Hematopoietic multipotent progenitor cell treated with erythropoietin and hydrocortisone succinate and interleukin-3 and kit ligand, for 17 days (in vitro differentiated cells): ENCODE measurements at places on chromosomes 3 and 15.

DNA sequence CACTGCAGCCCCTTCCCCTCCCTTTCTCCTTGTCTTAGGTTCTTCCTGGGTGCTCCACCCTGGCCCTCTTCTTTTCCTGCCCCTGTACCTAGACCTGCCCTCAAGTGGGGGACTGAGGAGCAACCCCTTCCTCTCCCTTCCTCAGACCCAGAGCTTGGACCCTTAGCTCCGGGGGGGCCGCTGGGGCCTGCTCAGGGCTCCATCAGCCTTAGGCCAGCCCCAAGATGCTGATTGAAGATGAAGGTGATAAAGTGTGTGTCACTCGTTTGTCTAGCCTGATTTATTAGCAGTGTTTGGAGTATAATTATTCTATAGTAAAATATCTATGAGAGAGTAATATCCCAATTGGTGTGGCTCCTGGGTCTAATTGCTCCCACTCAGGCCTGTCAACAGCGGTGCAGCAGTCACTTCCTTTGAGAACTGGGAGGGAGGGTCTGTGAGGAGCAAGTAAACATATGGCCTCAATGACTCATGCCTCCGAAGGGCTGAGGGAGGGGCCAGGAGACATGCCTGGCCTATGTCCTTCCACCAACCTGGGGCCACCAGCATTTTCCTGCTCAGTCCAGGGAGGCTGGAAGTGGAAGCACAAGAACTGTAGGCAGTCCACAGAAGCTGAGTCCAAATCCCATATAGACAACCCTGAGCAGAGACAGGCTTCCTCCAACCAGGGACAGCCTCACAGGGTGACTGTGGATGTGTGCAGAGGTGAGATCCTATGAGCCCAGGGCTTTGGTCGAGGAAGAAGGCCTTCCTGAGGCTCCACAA, 123.2 kb downstream of the DNAJB8 start:
- no peak for DNase-seq

DNA sequence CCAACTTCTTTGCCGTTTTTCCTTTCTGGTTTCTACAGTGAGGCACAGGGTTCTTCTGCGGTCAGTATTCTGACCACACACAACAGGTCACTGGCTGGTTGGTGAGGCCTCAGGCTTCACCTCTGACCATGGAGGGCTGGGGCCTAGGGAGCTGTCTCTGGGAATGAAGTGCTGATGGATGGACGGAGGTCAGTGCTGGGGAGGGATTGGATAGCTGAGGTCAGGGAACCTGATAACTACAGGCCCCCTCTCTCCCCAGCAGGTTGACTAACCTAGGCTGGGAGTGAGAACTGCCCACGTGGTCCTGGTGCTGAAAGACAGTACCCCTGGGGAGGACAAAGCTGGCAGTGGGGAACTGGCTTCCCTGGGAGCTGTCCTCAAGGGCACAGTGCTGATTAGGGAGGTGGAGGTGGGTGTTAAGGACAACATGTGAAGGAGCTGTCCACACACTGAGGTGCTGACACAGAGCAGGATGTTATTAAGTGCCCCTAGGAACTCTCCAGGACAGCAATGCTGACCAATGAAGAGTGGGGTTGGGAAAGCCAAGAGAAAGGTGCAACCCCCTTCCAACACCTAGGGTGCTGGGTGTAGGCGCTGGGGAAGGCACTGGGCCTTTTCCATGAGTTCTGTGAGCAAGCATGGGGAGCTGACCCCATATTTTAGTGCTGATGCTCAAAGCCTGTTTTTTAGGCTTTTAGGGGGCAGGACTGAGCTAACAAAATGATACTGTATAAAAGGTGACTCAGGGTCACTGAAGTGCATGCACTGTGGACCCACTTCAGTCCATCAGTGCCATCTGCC, 45.2 kb downstream of the ATP2B2 start:
- no peak for DNase-seq

DNA sequence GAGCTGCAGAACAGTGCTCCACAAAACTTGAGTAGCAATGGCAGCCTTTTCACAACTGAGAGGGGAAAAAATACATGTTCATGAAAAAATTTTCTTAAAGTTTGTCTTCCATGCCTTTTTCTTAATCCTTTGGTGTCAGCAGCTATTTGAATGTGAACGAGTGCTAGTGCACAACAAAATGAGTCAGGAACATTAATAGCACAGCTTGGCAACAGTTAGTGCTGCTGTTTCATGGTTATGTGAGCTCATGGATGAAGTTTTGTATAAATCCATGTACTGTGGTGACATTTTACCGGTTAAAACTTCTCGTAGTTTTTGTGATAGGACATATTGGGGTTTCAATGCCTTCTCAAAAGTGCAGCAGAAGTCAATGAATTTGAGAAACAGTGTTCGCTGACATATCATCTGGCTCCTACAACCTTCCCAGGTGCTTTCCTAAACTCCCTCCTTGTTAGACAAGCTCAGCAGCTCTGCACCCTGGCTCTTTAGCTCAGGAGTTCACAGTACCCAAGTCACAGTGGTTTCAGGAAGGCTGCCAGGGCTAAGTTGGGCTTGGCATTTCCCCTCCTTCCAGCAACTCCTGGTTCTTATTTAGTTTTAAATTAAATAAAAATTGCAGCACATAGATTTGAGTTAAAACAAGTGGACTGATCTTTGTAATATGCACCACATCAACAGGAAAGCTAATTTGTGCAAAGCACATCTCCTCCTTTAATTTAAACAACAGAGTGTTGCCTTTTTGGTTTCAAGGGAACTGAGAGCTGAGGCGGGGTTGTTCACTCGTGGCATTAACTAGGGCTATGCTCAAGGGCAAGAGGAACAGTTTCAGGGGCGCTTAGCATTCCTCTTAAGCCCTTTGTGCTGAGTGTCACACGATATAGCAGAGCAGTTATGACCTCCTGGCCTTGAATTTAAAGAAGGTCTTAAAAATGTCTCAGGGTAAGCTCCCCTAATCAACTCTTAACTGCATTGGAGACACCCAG, 362.8 kb downstream of the CHST2 start:
- no peak for DNase-seq

DNA sequence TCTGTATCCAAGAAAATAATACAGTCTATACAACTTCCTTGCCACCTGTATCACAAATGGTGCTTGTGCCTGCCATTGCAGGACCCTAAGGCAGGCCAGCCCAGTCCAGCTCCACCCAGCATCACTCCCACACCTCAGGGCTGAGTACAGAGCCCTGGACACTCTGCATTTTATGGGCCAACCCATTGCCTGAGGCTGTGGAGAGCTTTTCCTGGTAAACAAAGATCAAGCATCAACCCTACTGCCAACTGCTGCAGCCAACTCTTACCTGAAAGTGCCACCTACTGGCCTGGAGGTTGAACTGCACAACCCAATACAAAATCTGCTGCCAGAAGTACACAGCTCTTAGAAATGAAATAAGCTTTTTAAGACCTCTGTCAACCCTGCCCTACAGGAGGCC, 1082.2 kb downstream of the NAALADL2 start:
- DNase-seq = no peak

- DNase-seq = no peak
Measured at GRCh38 chr3:46114323-46114988, 87.2 kb upstream of the XCR1 start.

- DNase-seq = no peak
Measured at GRCh38 chr15:22948056-22948455, 32.1 kb downstream of the CYFIP1 start.

- DNase-seq = no peak
Measured at GRCh38 chr3:110139048-110139447, 801.7 kb upstream of the DPPA4 start.

DNA sequence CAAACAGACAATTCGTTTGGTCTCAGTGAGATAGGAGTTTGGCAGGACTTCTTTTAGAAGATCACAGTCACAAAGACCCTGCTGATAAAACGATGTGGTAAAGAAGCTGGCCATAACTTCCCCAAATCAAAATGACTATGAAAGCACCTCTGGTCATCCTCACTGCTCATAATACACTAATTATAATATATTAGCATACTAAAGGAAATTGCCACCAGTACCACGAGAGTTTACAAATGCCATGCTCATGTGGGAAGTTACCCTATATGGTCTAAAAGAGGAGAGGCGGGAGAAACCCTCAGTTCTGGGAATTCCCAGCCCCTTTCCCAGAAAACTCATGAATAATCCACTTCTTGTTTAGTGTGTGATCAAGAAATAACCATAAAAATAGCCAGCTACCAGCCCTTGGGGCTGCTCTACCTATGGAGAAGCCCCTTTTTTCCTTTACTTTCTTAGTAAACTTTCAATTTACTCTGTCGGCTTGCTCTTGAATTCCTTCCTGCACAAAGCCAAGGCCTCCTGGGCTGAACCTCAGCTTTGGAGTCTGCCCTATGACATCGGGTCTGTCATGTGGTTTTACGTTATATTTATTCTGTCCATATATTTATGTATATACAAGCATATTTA, 115.8 kb upstream of the IGSF10 start:
- no peak for DNase-seq
